Forelimb muscle (tissue), 1 donor: ENCODE measurements at places on chromosomes 12 and 14.

GRCh38 chr12:30329281-30329680, 366.4 kb downstream of the IPO8 start:
- no peak for DNase-seq

- no peak for DNase-seq
Measured at GRCh38 chr12:118751355-118751754, 230.0 kb upstream of the SRRM4 start.

DNA sequence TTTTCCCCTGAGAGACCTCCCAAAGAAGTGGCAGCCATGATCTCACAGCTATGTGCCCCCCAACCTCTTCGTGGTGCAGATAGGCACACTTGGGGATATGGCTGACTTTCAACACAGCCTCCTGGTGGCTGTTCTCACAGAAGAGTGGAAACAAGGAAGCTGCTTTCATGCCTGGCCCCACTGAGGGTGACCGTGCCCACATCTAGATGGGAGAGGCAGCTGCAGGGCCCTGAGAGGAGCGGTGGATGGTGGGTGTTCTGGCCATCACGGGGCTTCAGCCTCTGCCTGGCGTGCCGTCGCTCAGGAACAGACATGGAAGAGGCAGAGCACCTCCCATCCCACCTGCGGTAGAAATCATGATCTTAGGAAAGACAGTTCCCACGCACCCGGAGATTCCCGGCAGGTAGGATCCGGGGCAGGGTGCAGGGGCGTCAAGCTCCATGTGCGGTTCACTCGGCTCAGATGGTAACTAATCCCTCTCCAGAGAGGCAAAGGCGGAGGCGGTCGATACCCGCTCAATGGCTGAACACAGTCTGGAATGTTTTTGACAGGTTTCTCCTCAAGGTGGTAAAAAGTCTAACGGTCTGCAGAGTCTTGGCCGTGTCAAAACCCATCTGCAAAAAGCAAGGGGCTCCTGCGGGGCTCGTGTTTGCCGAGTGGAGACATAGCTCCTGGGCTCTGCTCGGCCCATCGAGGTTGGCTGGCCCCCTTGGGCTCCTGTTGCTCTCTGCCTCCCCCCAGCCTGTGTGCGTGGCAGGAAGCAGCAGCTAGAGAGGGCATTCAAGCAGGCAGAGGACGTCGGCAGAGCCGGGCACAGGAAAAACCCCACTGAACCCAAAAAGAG, 225.2 kb upstream of the RTL1 start:
- DNase-seq, result no peak

DNA sequence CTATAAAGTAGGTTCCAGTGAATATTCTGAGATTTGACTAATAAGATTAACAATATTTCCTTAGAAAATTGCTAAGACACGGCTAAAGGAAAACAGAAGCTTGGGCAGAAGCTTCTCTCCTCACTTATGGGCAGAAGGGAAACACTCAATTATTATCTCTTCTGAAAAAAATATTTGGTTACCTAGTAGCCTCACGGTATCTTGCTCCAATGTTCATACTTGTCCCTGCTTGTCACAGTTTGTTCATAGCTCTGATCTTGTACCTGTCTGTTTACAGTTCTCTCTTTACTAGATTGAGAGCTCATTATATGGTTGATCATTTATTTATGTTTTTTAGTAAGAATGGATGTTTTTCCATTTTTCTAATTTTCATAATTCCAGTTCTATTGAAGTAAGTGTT, 458.0 kb upstream of the ATP2B1 start:
- no peak for DNase-seq

DNA sequence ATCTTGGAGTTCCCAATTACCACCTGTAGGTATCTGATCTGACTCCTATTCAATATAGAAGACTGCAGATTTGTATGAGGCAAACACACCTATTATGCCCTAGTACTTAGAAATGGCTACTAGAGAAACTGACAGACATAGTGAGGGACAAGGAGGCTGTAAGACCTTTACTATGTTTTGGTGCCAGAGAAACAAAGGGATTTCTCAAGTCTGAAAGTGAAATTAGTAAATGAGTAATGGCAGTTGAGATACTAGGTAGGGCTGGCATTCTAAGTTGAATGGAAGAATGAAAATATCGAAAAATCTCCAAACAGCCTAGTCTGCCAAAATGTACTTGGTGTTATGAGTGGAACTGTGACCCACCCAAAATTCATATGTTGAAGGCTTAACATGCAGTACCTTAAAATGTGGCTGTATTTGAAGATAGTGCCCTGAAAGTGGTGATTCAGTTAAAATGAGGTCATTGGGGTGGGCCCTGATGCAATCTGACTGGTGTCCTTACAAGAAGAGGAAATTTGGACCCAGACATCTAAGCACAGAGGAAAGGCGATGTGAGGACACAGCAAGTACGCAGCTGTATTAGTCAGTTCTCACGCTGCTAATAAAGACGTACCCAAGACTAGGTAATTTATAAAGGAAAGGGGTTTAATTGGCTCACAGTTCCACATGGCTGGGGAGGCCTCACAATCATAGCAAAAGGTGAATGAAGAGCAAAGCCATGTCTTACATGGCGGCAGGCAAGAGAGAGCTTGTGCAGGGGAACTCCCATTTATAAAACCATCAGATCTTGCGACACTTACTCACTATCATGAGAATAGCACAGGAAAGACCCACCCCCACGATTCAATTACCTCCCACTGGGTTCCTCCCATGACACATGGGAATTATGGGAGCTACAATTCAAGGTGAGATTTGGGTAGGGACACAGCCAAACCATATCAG, 127.0 kb downstream of the APAF1 start:
- no peak for DNase-seq

GRCh38 chr12:50099302-50100008, 4.4 kb upstream of the GPD1 start:
- DNase-seq, result no peak

- DNase-seq, result no peak
Measured at GRCh38 chr14:86780461-86780860, 1212.5 kb downstream of the GALC start.

DNA sequence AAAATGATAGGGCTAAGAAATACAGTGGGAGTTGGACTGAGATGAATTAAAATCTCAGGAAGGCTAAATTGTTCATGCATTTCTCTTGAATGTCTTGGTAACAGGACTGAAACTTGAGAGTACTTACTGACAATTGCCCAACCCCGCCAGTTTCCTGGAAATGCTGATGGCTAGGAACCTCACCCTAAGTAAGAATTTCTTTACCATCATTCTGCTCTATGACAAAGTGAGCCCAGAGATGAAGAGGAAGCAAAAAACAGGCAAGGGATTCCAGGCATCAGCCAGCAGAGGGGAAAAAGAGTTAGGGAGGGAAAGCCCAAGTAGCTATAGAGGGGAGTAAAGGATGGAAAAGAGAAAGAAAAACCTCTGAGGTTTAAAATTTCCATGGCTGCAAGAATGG, 397.7 kb downstream of the MDGA2 start:
- DNase-seq, result no peak

GRCh38 chr14:89516173-89516572, 99.1 kb upstream of the FOXN3 start:
- DNase-seq, result no peak

- DNase-seq, result no peak
Measured at GRCh38 chr14:105328678-105329390, 14.3 kb downstream of the PACS2 start.

DNA sequence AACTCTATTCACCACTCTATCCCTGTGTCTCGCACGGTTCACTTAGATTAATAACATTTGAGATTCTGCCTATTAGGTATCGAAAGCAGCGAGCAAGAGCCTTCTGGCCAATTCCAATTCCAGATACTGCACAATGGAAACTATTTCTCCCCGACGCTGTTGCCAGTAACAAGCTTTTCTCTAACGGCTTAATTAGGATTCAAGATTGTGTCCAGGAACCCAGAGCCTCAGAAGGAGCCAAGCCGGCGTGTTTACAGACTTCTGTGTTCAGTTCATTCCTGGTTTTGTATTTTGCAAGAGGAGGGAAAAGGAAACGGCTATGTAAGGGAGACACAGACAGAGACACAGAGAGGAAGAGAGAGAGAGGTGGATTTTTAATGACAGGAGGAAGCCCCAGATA, 185.6 kb downstream of the DICER1 start:
- peak; percentile 87 for DNase-seq

- no peak for DNase-seq
Measured at GRCh38 chr14:90853116-90853515, 36.9 kb upstream of the TTC7B start.

DNA sequence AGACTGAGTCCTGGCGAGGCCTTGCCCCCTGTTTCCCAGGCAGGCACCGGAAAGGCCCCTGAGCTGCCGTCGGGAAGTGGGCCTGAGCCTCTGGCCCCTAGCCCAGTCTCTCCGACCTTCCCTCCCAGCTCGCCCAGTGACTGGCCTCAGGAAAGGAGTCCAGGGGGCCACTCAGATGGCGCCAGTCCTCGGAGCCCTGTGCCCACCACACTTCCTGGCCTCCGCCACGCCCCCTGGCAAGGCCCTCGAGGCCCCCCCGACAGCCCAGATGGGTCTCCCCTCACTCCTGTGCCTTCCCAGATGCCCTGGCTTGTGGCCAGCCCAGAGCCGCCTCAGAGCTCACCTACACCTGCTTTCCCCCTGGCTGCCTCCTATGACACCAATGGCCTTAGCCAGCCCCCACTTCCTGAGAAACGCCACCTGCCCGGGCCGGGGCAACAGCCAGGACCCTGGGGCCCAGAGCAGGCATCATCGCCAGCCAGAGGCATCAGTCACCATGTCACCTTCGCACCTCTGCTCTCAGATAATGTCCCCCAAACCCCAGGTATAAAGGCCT, 10.9 kb downstream of the TNS2 start:
- no peak for DNase-seq

GRCh38 chr14:85587151-85587711, 57.3 kb downstream of the FLRT2 start:
- no peak for DNase-seq

DNA sequence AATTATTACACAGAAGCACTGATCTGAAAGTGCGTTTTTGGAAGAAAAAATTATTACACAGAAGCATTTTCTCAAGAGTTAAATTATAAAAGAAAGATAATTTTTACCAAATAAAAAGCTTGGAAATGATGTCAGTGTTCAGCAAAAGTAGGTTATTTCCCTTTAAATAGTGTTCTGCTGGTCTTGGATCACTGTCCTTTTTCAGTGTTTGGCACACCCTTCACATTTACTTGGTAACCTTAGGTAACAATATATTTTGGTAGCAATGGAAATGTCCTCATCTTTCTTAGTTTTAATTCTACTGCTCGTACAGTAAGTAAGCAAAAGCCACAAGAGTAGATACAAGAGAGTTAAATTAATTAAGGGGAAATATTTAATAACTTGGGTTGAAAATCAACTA, 40.3 kb downstream of the FERMT2 start:
- DNase-seq, result peak; percentile 17

GRCh38 chr12:84596266-84596665, 316.3 kb downstream of the SLC6A15 start:
- DNase-seq, result no peak

GRCh38 chr12:12267742-12268200, 927 bp upstream of the LRP6 start:
- no peak for DNase-seq

DNA sequence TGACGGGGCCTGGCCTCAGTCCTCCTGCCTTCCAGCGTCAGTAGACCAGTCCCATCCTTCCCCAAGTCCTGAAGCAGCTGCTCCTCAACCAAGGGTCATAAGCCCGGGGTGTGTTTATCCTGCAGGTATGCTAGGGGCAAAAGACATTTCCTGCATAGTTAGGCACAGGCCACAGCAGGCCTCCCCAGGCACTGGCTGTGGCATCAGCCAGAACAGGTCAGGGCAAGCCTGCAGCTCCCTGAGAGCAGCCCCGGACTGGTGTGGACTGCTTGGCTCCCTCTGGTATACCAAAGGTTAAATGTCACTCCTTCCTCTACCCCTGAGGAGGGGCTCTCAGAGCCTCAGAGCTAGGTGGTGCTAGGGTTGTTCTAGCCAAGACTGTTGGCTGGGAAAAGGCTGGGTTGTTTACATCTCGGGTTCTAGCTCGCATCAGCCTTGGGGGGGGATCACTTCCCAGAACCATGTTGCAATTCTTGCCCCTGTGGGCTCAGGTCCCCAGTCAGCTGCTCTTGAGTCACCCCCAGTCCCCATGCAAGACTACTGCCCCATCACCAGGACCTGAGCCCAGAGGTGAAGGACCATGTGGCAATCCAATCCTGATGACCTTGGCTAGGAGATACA, 2.9 kb downstream of the MMP14 start:
- DNase-seq, result no peak

GRCh38 chr14:55807881-55808379, 227.9 kb downstream of the KTN1 start:
- DNase-seq, result no peak

DNA sequence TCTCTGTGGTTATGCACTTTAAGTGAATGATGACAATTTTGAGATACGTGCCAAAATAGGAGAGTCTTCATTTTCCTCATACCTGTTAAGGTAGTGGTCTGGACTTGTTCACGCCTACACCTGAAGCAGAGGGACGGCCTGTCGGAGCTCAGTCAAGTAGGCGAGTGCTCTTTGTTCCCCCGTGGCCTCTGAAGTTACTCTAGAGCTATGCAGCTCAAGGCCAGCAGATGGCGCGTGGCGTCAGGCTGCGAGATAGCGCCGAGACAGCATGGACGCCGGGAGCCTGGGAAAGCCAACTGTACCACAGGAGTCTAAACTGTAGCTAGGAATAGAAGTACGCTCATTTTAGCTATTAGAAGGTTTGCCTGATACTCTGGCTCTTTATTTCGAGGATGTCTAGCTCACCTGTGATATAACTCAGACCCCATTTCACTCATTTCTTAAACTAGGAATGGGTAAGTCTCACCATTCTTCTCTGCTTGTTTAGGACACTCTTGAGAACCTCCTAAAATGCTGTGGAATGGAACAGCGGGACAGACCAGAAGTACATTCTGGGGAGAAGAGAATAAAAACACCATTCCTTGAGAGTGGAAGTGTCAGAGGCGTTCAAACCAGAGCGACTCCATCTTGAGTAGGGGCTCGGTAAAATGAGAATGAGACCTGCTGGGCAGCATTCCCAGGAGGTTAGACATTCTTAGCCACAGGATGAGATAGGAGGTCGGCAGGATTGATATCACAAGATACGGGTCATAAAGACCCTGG, 267.4 kb upstream of the HMGA2 start:
- DNase-seq, result no peak

GRCh38 chr14:56996721-56997399, 186.6 kb upstream of the OTX2 start:
- no peak for DNase-seq

- no peak for DNase-seq
Measured at GRCh38 chr12:59620326-59620725, 24.5 kb downstream of the SLC16A7 start.

- no peak for DNase-seq
Measured at GRCh38 chr12:66531766-66532165, 147.1 kb downstream of the GRIP1 start.

- no peak for DNase-seq
Measured at GRCh38 chr14:101350021-101350420, 211.3 kb upstream of the DIO3 start.

- no peak for DNase-seq
Measured at GRCh38 chr14:104126753-104127152, 11.6 kb upstream of the KIF26A start.

GRCh38 chr12:121239351-121240061, 29.6 kb downstream of the P2RX4 start:
- no peak for DNase-seq

DNA sequence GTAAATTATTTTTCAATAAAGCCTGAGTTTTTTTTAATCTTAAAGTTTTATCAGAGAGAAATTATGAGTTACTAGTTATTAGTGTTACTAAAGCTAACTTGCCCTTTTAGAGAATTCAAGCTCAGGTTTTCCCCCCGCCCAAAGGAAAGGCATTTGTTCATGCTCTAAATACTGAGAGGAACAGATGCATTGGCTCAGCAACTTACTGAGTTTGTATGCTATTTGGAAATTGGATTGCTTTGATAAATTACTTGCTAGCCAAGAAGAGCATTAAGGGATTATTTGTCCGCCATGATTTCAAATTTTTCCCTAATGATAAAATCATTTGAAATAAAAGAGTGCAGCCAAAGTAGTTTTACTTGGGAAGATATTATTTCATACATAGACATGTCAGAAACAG, 149.4 kb downstream of the METTL25 start:
- DNase-seq, result no peak
